ENCODE measurements at places on chromosomes 12 and 14.

GRCh38 chr12:118346895-118347294, 25.8 kb downstream of the TAOK3 start:
- no peak for DNase-seq

DNA sequence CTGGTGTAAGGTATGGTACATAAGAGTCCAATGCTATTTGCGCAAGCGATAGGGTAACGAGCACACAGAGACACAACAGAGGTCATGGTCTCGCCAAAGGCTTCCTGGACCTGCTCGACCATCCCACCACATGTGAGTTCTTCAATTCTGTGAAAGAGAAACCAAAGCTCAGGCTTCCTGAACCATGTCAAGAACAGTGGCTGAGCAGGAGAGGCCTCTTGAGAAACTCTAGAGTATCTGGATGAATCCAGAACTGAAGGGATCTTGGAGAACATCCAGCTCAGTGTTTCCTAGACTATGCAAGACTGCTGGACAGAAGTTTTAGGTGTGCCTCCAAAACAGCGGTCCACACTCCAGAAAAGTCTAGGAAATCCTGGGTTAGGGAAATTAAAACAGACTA, 114.5 kb downstream of the TRAFD1 start:
- DNase-seq, result no peak

- DNase-seq, result no peak
Measured at GRCh38 chr12:65045269-65045668, 75.8 kb downstream of the WIF1 start.

GRCh38 chr14:92421751-92422150, 91.8 kb upstream of the RIN3 start:
- DNase-seq, result no peak

DNA sequence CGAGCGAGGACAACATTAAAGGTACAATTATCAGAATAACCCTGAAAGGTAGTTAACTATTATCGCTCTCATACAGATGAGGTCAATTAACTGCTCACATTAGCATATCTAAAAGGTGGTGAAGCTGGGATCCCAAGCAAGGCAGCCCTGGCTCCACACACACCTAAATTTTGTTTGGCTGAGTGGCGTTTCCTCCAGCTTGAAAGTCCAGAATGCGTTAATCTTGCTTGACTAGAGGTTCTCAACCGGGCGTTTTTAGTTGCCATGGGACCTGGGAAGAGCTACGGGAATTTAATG, 531 bp downstream of the DLGAP5 start:
- DNase-seq, result no peak

- DNase-seq, result no peak
Measured at GRCh38 chr14:66445936-66446335, 40.2 kb upstream of the CCDC196 start.

DNA sequence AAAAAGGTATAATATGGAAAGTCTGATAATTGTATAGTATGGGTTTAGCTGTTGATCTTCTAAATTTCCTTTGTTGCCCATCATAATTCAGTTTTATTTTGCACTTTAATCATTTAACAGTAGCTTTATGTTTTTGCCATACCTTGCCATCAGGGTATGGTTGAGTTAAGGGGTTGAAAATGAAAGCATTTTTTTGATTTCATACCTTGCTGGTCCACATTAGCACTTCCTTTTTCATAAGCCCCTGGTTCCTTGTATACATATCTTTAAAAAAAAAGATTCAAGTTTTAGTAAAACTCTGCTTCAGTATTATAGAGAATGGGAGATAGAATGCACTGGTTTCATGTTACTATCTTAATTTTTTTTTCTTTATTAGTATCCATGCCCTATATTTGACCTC, 71.1 kb downstream of the MIPOL1 start:
- DNase-seq, result no peak

DNA sequence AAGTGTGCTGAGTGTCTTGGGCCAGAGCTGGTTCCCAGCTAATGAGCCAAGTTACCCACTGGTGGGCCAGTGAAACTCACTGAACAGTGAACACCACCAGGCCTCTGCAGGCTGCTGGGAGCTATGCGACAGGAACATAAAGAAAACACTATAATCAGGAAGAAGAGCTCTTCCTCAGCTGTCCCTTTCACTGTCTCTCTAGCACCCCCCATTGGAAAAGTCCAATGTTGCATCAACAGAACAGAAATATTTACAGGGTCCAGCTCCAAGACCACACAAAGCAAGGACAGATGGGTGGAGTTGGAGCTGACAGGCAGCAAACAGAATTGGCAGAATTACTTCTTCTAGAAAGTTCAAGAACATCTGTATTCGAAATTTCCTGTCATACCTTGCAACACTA, 903.6 kb upstream of the TMEM132C start:
- DNase-seq, result no peak

DNA sequence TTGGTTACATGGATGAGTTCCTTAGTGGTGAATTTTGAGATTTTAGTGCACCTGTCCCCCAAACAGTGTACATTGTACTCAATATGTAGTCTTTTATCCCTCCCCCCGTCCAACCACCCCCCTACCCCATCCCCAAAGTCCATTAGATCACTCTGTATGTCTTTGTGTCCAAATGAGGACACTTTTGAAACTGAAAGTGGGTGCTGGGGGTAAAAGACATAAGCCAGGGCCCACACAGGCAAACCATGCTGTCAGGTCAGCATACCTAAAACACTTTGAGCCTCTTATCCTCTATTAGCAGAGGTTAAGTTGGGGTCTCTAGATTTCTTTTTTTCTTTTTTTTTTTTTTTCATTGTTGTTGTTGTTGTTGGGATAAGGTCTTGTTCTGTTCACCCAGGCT, 31.3 kb upstream of the KICS2 start:
- DNase-seq, result no peak

- DNase-seq, result no peak
Measured at GRCh38 chr12:72295101-72295500, 22.9 kb downstream of the TRHDE start.

DNA sequence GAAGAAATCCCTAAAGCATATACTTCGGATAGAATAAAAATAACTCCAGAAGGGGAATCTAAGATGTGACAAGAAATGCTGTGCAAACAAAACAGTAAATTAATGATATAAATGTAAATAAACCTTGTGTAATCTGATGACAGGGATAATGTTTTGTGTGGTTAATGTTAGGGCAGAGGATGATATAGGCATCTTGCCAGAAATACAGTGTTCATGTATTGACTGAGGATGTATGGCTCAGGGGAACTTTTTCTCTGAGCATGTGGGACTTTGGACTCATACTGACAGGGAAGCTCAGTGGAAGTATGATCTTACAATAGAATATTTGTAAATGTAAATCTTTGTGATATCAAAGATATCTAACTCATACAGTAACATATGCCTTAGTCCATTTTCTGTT, 420.2 kb downstream of the TMTC2 start:
- DNase-seq, result no peak

- no peak for DNase-seq
Measured at GRCh38 chr12:119334430-119335170, at the start of gene CCDC60. Gene CCDC60, plus strand, starts transcription at chr12:119334729. Its CDS starts 448 bp downstream, at chr12:119335177.

DNA sequence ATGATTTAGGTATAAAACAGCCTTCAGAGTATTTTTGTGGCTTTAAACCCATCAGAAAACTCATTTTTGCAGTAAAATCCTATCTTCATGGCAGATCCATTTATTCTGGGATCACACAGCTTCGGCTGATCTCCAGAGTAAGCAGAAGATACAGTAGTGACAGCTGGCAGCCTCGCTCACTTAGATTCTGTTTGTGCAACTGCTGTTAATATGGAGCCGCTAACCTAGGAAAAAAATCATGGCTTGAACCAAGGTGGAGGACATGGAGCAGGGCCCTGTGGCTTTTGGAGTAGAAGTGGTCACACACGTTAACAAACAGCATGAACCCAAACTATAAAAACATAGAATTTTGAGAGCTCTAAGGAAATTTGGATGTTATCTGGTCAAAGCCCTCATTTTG, 137.2 kb upstream of the ARHGAP5 start:
- no peak for DNase-seq

DNA sequence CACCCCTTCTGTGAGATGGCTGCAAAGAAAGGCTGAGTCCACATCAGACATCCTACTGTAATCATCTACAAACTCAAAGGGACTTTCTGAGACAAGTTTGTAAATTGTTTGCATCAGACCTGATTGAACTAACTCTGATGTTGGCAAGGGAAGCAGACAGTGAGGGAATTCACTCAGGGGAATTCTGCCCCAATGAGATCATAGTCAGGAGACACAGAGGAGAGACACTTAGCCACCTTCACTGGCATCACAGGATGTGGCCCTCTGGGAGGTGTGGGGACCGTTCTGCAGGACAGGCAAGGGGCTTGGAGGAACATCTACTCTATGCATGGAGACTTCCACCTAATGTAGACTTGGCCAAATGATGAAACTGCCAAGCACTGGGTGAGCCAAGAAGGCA, 70.7 kb upstream of the DDX11 start:
- DNase-seq, result no peak

GRCh38 chr12:62912644-62913043, 22.3 kb downstream of the PPM1H start:
- no peak for DNase-seq

GRCh38 chr14:56754921-56755320, 55.4 kb downstream of the OTX2 start:
- DNase-seq, result no peak

- DNase-seq, result no peak
Measured at GRCh38 chr12:19402743-19403431, 36.4 kb upstream of the AEBP2 start.

- DNase-seq, result no peak
Measured at GRCh38 chr14:35858521-35859209, 32.5 kb downstream of the BRMS1L start.

DNA sequence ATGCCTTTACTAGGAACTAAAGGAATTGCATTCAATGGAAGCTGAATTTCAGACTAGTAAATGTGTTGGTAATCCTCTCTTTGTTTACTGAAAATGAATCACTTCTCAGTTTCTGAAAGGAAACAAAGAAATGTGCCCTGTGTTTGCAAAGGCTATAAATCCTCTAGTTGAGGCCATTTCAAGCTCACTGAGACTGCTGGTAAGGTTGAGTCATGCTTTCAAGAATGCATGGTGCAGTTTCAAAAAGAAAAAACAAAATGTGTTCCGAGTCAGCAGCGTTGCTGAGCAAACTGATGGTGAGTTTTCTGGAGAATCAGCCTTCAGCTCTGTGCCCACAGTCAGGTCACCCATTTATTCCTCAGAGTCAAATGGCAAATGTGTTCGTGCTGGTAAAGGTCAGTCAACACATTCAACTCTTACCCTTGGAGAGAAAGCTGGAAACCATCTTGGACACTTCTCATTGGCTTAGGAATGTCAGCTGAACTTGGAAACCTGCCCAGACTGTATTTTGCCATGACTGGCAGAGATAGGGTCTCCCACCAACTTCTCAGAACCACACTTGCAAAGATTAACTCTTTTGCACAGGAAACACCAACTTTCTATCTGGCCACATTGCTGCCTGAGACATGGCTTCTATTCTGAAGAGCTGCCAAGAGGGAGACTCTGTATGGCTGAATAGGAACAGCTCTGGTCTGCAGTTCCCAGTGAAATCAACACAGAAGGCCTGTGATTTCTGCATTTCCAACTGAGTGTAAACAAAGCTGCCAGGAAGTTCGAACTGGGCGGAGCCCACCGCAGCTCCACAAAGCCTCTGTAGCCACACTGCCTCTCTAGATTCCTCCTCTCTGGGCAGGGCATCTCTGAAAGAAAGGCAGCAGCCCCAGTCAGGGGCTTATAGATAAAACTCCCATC, 484.4 kb downstream of the ATP23 start:
- no peak for DNase-seq

DNA sequence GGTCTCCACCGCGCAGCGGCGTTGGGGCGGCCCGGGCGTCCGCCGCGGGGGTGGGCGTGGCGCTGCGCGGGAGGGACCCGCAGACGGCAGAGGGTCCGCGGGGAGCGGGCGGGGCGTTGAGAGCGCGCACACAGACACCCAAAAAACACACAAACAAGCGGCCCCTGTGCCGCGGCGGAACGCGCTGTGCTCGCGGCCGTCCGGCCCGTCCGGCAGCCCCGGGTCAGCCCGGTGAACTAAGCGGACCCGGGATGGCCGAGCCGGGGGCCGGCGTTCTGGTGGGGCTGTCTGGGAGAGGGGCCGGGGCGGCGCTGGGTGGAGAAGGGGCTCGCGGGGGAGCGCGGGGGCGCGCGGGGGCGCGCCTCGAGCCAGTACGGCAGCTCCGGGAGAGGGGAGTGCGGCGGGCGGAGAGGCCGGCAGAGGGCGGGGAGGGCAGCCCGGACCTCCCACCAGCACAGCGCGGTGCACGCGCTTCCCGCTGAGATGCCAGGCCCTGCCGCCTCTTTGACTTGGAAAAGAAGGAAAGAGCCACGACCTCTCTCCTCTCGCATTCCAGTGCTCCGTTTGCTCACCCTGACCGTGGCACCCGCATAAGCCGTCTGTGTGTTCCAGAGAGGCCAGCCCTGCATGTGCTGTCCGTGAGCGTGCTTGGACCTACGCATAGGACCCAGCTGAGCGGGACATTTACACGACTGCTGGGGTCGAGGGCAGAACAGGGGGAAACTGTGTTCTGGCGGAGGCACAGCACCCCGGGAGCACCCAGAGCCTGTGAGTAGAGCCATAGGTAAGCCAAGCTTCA, 10.3 kb downstream of the SLC6A12 start:
- no peak for DNase-seq

GRCh38 chr12:96989916-96990315, 82.9 kb downstream of the NEDD1 start:
- no peak for DNase-seq

DNA sequence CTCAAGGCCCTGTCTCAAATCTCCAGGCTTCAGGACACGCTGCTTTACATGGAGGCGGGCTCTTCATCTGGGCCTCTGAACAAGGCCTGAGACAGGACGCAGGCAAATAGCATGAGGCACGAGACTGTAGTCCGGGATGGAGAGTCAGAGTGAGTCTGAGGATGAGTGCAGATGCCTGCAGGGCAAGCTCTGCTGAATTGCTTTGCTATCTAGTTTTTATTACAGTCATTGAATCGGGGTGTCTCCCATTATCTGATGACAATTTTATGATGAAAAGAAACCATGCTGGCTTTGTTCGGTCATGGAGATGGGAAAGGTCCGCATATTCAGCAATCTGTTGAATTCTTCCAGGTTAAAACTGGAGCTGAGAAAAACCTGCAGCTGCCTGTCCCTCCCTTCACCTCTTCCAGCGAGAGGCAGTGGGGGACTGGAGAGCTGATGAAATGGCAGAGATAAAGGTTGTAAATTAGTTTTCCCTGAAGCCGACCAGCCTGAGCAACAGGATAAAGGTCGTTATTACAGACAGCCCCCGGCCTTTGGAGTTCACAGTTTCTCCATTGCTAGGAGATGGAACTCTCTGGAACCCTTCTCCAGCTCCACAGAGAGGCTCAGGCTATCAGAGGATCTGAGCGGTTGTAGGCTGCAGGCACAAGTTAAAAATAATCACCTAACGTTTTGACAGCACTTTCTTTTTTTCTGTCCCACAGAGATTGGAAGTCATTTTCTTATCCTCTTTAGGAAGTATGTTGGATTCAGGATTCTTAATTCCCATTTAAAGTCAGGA, 1.3 kb upstream of the ADGRD1 start:
- DNase-seq, result no peak

GRCh38 chr12:49097381-49097780, 2.8 kb upstream of the DHH start:
- DNase-seq, result no peak

GRCh38 chr12:19165451-19165850, 35.9 kb downstream of the PLEKHA5 start:
- DNase-seq, result no peak
